H54 (cell line): ENCODE measurements at places on chromosomes 16 and 17.

DNA sequence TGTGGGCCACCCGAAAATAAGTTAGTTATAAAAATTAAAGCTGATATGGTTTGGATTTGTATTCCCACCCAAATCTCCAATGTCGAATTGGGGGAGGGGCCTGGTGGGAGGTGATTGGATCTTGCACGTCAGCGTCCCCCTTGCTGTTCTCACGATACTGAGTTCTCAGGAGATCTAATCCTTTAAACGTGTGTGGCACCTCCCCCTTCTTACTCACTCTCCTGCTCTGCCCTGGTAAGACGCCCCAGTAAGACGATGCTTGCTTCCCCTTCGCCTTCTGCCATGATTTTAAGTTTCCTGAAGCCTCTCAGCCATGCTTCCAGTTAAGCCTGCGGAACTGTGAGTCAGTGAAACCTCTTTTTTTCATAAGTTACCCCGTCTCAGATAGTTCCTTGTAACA, 35.4 kb downstream of the SYCE1L start:
- DNase-seq: peak; percentile 34

DNA sequence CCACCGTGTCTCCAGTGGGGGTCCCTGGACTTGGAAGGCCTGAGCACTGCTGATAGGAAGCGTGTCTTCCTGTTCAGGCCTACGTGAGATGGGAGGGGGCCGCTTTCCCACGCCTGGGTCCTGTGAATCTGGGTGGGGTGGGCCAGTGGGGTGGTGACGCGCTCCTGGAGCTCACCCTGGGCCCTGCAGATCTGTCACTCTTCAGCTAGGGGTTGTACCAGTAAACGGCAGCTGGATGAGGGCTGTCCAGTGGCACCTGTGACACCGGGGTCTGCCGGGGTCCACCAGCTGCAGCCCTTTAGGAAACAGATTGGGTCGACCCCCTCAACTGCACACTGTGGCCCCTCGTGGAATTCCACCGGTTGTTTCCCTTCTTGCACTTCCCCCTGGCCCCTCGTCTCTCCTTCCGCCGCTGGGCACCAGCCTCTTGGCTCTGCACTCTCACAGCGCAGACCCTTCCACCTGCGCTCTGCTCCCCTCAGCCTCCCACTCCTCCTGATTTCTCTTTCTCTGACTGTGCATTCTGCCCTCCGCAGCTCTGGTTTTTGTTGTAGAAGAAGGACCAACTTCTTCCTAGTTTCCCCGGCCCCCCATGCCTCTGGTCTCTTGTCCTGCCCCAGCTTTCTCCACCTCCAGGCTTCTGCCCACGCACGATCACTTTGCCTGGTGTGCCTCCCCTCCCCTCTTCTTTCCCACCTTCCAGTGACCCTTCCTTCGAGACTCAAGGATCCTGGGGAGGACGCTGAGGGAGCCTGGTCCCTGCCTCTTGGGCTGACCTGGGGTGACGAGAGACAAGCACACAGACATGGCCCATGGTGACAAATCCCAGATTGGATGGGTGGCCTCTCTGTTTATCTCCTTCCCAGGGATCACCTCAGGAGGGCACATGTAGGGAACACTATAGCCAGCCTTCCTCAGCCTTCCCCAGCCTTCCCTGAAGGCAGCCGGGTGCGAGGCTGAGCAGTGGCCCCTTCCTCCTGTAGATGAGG, 4.8 kb downstream of the MRC2 start:
- no peak for DNase-seq

DNA sequence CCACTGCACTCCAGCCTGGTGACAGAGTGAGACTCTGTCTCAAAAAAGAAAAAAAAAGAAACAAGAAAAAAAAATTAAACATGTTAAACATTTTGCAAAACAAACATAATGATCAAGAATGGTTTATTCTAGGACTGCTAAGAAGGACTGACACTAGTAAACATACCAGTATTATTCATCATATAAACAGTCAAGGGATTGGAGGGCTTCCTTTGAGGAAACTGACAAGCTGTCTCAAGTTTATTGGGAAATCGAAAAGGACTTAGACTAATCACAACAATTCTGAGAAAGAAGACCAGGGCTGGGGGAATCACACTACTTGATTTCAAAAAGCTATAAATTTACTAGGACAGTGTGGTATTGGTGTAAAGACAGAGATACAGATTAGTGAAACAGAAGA, 75.5 kb downstream of the MYH10 start:
- DNase-seq: no peak

DNA sequence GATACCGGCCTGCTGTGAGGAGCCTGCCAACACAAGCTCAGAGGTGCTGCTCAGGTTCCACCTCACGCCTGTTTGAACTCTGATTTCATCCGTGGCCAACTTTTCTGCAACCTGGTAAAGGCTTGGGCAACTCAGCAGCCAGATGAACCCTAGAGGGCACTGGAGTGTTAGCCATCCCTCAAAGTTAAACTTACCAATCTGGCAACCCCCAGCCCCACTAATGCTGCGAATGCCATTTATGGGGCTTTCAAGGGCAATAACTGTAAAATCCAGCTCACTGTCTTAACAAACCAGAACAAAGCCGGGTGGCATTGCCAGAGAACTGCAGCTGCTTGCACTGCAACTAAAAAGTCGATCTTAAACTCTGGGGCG, 105.5 kb downstream of the AXIN2 start:
- DNase-seq: no peak

DNA sequence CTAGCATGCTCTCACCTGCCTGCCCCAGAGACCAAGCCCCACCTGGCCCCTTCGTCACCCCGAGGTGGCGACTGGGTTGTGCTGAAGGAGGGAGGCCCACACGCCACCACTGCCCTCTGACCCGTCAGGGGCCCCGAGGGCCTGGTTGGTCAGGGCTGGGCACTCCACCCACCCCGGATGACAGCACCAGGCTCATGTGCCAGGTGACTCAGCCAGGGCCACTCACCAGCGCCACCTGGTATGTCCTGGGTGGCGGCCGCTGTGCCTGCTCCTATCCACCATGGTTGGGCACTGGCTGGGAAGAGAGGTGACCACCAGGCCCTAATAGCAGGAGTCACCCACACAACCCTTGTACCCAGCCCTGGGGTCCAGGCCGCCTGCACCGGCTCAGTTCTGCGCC, 68.9 kb downstream of the JPH3 start:
- DNase-seq: no peak

DNA sequence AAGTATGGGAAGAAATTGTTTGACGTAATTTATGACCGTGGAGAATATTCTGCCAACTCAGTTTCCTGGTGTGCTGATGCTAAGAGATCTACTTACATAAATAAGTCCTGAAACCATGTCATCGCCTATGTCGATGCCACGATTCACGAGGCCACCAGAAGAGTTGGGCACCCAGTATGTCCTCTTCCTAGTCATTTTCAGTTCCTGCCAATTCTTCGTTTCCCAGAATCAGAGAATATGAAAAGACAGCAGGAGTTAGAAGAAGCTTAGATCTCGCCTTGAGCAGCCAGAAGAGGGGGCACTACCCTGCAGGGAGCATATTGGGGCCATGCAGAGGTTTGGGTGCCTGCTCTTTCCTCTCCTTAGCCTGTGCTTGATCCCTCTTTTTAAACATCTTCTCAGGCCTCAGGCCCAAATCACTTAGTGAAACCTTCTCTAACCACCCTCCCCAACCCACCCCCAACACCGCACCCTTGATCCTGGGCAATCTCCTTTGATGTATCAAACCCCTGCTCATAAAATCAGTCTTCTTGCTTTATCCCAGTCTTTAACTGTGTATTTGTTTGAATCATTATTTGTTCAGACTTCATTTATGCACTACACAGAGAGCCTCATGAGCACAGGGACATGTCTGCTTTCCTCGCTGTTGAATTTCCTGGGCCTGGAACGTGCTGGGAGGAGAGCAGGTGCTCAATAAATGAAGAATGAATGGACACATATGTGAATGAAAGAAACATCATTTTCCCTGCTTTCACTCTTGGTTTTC, 12.2 kb upstream of the LONP2 start:
- peak; percentile 24 for DNase-seq

GRCh38 chr17:3438368-3438767, 4.7 kb upstream of the OR1E2 start:
- no peak for DNase-seq

DNA sequence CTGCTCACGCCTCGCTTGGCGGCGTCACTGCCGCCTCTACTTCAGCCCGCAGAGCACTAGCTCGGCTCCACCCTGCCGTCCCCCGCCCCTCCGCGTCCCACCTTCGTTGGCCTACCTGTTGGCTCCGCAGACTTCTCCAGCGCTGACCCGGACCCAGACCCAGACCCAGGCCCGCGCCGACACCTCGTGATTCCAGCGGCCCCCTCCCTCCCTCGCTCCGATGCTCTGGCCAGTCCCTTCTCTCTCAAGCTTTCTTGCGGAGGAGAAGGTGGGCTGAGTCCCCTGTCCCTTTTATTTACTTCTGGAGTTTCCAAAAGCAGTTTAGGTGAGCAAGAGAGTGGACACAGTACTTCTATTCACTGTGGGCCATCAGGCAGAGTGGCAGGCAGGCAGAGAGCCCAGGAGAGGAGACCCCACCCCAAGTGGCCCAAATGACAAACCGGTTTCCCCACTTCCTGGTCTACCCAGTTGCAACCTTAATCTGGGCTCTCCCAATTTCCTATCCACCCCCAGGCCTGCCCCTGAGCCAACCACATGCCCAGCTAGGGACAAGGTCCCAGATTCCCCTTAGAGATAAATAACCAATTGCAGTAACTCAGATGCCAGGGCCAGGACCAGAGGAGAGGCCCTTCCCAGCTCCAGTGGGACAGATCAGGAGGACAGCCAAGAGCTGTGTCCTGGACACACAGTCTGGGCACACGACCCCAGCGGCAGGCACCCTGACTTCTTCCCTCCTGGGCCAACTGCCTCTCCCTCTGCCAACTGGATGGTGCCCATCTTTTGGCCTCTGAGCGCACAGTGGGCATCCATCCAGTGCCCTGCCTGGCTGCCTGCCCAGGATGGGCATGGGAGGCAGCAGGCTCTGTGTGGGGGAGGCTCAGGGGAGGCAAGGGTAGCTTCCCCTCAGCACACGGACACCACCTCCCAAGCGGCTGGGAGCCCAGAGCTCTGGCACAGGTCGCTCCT, 1.2 kb upstream of the SRCIN1 start:
- DNase-seq: no peak

DNA sequence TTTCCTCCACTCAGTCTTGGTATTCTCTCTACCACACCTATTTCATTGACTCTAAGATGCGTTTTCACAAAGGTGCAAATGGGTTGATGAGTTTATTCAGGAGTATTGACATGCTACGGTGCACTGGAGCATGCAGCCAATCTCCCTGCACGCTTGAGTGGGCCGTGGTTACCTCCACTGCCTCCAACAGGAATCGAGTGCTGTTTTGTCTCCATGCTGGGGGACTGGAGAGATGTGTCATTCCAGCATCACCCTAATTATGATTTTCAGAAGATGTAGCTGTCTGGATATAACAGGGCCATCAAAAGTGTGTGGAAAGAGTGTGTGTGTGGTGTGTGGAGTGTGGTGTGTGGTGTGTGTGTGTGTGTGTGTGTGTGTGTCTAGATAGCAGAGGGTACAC, 351.6 kb upstream of the ZFHX3 start:
- no peak for DNase-seq

- no peak for DNase-seq
Observed at GRCh38 chr16:6209355-6209930, 1111.8 kb upstream of the EEF2KMT start.

DNA sequence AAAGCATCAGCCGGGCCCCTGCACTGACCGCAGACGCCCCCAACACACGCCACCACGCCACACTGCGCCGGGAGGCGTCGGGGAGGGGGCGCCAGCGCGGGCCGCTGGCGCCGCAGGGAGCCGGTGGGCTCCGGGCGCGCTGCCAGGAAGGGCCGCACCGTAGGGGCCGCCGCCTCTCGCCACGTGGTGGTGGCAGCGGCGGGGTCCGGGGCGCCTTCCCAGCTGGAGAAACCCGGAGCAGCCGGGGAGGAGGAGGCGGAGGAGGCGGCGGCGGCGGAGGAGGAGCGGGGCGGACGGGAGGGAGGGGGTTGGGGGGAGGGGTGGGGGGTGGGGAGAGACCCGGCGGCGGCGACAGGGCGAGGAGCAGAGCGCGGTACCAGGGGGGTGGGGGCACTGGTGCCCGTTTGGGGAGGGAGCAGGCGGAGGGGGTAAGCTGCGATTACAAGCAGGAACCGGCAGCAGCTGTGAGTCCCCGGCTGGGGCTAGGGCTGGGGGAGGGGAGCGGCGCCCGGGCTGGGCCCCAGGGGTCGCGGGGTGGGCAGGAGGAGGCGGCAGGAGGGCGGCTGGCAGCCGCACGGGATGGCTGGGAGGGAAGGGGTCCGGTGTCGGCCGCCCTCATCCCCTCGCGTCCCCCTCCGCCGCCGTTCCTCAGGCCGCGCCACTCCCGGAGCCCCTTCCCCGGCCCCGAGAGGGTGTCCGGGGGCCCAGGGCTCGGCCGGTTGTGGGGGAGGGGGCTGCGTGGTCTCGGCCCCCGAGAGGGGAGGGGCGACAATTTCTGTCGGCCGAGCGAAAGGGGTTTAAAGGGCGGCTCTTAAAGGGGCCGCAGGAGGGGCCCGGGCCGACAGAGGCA, at the start of gene TBKBP1:
TSS of gene TBKBP1 (plus strand) at position 431 of the 850 bp plus-strand sequence. CDS start 1,952 bp downstream, outside the sequence.
- DNase-seq: peak; percentile 59

- peak; percentile 92 for DNase-seq
Observed at GRCh38 chr16:57530104-57530521, 6.3 kb downstream of the CCDC102A start.

- DNase-seq: no peak
Observed at GRCh38 chr16:85658504-85659326, 30.0 kb downstream of the GINS2 start.

DNA sequence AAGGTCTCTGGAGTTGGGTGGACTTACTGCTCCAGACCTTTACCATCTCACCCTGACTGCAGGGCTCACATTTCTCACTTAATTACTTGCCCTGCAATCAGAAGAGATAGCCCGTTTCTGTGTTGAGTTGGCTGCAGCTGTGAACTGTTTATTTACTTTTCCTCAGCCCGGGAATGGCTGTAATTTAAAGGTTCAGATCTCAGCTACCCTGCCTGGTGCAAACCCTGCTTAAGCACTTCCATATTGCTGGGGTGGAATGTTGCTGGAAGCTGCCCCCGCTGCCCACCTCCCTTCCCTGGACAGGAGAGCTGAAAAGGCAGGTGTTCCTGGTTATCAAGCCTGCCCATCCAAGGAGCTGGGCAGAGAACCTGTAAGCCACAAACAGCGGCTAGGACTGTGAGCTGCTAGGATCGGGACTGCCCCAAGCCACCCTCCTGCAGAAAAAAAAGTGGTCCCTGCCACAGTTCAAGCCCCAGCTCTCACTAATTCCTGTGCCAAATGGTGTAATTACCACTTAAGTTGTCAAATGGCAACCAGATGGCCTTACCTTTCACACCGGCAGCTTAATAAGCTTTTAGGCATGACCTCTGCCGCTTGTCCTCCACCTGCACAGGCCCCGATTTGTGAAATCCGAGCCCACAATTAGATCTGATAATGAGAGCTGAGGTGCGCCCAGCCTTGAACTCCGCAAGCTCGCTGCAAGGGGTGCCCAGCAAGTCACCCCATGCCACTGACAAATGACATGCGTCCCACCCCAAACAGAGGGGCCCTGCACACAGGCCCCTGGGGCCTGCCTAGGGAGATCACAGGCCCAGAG, 269.8 kb downstream of the C16orf95 start:
- DNase-seq: no peak
